ENCODE measurements at places on chromosomes 12 and 14.

DNA sequence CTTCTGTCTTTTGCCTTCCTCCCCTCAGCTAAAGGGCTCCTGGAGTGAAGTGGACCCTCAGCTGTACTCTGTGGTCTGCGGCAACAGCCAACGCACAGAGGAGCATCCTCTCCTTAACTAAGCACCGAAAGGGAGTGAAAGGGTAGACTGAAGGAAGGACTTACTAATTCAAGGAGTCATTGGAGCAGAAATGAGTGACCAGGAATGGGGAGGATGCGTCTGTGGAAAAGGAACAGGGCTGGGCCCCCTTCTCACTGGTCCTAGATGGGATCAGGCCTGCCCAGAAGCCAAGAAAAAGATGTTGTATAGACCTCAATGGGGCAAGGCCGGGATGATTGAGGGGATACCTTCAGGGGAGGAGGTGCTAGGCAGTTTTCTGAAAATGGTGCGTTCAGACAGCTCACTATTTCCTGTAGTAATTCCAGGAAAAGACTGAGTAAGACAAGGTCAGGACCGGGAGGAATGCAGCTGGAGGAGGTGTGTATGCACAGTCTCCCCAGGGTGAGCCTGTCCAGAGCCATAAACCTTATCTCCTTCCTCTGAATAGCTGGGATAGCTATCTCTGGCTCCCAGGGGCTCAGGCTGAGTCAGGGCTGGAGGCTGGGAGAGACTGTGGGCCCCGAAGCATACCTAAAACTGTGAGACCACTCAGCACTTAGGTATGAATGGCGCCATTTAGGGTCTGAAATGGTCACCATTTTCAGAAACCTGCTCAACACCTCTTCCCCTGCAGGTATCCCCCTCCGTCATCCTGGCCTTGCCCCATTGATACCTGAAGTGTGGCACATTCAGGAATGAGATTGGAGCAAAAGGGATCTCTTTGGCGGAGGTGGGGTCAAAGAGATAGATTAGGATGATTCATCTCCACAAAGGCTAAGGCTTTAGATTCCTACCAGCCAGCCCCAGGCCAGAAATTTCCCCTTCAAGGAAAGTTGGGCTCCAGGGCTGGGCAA is 20.2 kb upstream of the KRT8 start:
- no peak for DNase-seq

DNA sequence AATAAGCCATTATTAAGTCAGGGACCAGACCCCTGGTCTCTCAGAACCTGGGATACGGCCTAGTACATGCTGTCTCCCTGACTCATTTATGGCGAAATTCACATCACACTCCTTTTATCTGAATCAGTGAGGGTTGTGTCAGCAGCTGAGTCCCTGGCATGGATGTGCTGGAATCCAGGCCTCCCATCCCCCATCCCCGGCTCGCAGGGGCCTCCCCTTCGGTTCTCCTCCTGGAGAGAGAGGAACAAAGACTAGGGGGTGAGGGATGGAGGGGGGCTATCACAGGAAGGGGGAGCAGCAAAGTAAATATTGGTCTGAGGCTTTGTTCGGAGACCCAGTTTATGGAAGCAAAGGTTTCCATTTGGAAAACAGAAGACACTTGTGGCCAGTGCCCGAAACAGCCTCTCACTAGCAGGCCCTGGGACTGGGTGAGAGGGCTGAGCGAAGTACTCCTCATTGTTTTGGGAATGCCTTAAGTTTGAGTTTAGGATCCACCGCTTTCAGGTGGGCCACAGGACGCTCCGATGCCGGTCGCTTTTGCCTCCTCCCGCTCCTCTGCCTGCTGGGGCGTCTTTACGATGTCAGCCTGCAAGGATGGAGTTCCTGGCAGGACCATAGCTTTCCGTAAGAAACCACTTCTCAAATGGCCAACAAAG is 145.0 kb downstream of the PRKCH start:
- DNase-seq: no peak

DNA sequence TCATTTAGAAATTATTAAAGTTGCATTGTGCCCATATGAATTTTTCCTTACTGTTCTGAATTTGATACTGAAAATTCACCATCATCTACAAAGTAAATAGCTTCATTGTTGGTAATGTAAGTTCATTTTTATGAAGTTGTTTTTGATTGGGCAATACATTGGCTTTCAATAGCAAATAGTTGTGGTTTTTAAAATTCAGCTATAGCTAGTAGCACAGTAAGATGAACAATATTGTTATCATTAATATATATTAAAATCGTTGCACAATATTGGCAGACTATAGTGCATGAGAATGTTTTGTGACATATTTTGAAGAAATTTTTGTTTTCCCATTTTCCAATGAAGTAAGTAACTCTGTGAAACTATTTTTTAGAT is 575.0 kb downstream of the PRKD1 start:
- no peak for DNase-seq

DNA sequence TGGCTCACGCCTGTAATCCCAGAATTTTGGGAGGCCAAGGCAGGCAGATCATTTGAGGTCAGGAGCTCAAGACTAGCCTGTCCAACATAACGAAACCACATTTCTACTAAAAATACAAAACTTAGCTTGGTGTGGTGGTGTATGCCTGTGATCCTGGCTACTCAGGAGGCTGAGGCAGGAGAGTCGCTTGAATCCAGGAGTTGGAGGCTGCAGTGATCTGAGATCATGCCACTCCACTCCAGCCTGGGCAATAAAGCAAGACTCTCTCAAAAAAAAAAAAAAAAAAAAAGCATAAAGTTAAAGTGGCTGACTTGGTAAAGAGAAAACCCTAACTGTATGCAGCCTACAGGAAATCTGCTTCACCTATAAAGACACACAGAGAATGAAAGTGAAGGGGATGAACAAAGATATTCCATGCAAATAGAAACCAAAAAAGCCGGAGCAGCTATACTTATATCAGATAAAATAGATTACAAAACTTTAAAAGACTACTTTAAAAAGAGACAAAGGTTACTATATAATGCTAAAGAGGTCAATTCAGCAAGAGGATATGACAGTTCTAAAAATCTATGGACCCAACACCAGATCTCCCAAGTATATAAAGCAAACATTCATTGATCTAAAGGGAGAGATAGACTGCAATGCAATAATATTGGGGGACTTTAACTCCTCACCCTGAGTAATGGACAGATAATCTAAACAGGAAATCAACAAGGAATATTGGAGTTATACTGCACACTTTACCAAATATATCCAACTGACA is 4.1 kb downstream of the CLEC2B start:
- DNase-seq: no peak

- no peak for DNase-seq
These were observed 14.2 kb downstream of the HMGA2 start for GRCh38 chr12:65838330-65838976.

- no peak for DNase-seq
These were observed 13.7 kb downstream of the OR6J1 start for GRCh38 chr14:22630486-22630885.

- DNase-seq: no peak
These were observed 24.7 kb downstream of the CAPRIN2 start for GRCh38 chr12:30730011-30730410.

DNA sequence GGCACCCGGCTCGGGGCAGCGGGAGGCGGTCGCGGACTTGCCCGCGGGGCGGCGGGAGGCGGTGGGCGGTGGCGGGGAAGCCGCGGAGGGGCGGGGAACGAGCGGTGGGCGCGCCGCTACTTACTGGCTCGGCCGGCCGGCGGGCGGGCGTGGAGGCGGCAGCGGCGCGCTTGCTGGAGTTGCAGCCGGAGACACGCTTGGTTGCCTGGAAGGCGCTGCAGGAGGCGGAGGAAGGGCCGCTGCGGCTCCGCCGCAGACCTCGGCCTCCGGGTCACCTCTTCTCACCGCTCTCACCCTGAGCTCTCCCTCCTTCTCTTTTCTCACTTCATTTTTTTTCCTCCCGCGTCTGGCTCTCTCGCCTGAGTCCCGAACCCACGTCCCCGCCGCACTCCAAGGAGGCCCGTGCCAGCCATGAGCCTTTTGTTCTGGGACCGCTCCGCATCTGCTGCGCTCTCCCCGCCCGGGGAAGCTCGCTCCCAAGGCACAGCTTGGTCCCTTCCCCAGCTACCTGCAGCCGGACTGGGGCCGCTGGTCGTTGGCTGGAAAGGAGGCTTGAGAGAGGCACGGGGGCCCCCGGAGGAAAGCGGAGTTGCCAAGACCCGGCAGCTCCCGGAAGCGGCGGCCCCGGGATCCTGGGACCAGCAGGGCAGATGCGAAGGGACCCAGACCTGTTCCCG is 592 bp upstream of the KCNK10 start:
- no peak for DNase-seq

- peak; percentile 18 for DNase-seq
These were observed at the start of gene ACOT6 for GRCh38 chr14:73612339-73613045. ACOT6 (plus strand) TSS chr14:73612517; CDS start chr14:73612572, 55 bp downstream.

DNA sequence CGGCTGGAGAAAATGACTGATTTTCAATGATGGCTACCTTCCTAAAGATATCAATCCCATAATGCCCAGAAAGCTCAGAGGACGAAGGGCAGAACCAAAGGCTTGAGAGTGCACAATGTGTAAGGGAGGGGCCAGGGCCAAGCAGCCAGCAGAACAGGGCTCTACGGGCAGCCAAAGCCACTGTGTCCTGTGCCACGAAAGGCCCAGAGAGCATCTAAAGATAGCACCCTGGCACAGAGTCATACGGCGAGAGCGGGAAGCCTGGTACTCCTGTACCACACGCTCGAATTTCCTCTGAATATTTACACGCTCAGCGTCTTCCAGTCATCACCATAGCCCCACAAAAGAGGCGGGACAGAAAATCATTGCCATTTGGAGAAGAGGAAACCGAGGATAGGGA is 39.5 kb downstream of the PRMT8 start:
- DNase-seq: no peak

DNA sequence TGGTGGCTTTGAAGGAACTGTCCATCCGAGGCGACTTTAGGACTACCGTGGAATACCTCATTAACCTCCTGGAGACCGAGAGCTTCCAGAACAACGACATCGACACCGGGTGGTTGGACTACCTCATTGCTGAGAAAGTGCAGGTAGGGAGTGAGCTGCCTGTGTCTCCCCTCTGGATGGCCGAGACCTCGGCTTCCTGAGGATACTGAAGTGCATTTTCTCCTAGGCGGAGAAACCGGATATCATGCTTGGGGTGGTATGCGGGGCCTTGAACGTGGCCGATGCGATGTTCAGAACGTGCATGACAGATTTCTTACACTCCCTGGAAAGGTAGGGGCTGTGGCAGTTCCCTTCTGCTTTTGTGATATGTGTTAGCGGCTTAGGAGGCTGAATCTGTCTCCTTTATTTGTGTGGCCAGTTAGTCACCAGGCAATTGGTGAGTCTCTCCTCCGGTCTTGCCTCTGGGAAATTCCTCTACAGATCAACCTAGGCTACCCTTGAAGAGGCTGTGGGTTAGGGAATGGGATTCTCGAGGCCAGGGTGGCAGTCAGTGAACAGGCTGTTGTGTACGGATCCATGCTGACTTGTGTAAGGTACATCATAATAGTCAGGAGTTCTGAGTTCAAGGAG is 75.3 kb downstream of the ACACB start:
- no peak for DNase-seq

GRCh38 chr12:20270557-20270956 is 97.8 kb upstream of the PDE3A start:
- DNase-seq: no peak

GRCh38 chr12:65894088-65894487 is 69.8 kb downstream of the HMGA2 start:
- no peak for DNase-seq

DNA sequence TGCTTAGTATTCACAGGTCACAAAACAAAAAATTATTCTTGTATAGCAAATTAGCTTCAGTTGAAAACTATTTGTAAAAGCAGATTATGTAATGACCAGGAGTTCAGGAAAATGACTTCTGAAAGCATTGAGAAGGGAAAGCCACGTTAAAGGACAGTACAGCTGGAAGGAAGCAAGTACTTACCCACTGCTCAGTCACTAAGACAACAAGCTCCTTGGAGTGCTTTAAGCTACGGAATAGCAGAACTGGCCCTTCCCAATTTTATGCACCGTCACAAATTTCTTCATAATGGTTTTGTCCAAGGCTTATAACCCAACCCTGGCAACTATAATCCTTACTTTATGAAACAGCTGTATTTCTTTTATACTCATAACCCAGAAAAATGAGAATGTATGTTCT is 13.0 kb upstream of the SNAPC1 start:
- DNase-seq: no peak

GRCh38 chr14:90419200-90419599 is 22.4 kb downstream of the CALM1 start:
- no peak for DNase-seq

DNA sequence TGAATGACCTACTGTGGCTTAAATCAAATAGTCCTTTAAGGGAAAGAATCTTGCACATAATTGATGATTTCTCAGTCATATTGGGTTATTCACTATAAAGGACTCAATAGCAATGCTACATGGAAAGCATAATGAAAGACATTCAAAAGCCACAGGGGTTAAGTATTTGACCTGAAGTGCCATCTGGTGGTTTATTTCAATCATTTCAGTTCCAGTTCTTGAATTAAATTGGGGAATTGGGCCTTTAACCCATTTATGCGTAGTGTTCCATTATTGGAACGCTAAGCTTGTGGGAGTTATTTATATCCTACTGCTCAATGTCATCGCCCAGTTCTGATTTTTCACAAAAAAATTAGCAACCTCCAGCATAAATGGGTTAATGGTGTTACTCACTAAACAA is 41.3 kb upstream of the C12orf71 start:
- no peak for DNase-seq

DNA sequence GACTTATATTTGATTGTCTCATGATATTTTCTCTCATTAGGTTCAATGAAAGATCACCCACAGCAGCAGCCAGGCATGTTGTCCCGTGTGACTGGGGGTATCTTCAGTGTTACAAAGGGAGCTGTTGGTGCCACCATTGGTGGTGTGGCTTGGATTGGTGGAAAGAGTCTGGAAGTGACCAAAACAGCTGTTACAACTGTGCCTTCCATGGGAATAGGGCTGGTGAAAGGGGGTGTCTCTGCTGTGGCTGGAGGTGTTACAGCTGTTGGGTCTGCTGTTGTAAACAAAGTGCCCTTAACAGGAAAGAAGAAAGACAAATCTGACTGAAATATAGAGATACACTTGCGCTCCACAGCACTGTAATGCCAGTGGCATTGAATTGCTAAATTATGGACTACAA is 15.4 kb downstream of the TMEM263 start:
- no peak for DNase-seq

DNA sequence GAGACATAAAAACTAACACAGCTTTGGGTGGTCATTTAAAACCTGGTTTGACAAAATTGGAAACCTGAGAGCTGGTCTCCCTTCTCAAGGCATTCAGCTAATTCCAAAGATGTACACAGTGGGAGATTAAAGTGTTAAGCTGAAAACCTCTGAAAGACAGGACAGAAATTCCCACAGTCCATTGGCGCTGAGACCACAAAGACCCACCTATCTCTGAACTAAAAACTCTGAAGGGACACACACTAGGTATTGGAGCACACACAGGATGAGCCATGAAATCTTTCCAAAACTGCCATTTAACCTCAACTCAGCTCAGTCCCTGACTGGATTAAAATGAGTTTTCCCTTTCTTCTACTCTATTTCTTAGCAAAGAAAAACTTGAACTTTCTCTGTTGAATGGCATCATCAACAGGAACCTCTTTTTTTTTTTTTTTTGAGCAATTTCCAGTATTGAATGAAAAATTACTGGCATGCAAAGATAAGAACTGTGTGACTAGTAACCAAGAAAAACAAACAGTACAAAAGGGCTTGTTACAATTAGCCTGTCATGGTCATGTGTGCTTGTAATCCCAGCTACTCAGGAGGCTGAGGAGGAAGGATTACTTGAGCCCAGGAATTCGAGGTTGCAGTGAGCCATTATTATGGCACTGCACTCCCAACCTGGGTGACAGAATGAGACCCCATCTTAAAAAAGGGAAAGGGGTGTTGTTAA is 82.4 kb downstream of the IPO8 start:
- no peak for DNase-seq

Data from stimulated activated CD4-positive, alpha-beta T cell treated with anti-CD3 and anti-CD28 coated beads, TNF-alpha, amount 100 ng/mL, for 1 hour (primary cell).